ENCODE measurements at places on chromosomes 5 and 9.

- DNase-seq, result no peak
These were observed 48.0 kb downstream of the SLC22A5 start for GRCh38 chr5:132417461-132417860.

GRCh38 chr5:72065751-72066255 is 41.5 kb upstream of the MAP1B start:
- no peak for DNase-seq

DNA sequence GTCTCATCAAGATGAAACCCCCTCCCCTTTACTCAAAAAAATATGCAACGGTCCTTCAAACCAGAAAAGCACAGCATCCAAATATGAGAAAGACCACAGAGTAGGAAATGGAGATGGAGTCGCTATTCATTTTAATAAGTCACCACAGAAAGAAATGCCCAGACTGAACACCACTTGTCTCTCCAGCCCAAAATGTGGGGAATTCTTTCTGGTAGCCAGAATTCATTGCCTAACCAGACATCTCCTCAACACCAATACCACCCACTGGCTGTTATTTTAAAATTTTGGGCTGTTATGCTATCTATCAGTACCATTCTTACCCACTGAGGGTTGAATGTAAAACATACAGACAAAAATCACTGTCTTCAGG is 100.1 kb downstream of the SUSD1 start:
- DNase-seq, result peak; percentile 35

DNA sequence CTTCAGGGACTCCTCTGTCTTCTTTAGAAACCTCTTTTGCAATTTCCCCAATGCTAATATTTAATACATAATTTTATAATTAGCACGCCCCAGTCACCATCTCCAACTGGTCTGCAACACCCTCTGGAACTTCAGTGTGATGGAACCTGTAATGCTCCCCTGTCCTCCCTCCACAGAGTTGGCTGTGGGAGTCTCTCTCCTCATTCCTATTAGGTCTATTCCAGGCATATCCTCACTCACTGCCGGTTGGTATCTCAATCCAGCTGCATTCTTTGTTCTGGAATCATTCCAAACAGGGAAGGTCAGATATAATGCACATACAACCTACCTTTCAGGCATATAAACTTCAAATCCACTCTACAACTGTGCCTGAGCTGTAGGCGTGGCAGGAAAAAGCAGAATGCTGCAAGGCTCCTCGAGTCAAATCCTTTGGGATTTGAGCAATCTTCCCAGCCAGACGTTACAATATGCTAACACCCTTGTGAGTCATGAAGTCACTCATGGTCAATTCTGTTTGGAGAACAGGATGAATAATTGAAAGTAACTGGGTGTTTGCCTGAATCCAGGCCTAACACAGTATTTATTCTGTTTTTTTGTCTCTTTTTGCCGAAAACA is 293.8 kb downstream of the CWC27 start:
- peak; percentile 91 for DNase-seq

GRCh38 chr5:171162596-171162995 is 146.5 kb upstream of the TLX3 start:
- peak; percentile 41 for DNase-seq

- DNase-seq, result no peak
These were observed 121.4 kb downstream of the ASTN2 start for GRCh38 chr9:117293206-117294114.

DNA sequence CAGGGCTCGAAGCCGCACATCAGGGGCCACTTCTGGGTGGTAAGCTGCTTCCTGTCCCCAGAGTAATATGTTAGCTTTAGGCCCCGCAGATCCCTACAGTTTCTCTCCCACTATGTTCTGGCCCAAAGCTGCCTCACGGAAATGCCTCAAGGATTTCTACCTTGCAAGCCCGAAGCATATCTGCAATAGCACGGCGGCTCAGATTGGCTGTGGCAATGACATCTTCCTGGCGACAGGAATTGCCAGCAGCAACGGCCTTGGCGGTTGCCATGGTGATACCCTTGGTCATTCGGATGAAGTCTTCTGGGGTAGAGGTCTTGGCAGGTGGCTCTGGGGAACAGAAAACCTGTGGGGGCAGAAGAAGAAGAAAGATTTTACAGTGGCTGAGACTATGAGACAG is 10.3 kb upstream of the TPM2 start:
- DNase-seq, result no peak

GRCh38 chr5:24188216-24188925 is 456.4 kb downstream of the CDH10 start:
- DNase-seq, result no peak

GRCh38 chr5:93189707-93190120 is 391.3 kb downstream of the NR2F1-AS1 start:
- peak; percentile 85 for DNase-seq

GRCh38 chr5:52928689-52929088 is 60.5 kb upstream of the ITGA2 start:
- DNase-seq, result no peak

DNA sequence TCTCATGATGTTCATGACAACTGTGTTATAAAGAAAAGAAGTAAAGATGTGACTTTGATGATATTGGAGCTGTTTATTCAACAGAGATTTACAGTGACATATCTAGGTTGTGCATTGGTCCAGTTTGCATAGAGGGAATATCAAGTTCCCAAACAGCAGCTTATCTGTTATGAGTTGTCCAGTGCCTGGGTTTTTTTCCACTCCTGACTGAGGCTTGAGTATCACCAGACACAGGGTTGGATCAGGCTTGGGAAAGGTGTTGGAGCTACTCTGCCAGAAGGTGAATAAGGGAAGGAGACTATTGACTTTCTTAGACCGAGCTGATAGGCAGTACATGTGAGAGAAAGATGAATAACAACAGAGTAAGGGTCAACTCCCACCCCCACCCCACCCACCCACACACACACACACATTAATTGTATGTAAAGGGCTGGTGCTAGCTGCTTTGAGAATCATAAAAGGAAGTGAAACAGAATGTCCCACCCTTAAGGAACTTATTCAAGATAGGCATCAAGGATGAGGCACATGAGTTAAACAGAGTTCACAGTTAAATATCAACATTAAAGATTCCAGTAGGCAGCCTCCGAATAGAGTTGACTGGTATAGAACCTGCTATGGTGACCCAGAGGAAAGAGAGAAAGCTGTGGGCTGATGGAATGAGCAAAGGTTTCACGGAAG is 33.0 kb upstream of the RASGRF2 start:
- DNase-seq, result no peak

Data from MCF 10A (cell line).